Left ventricle myocardium superior (tissue), 1 donor: ENCODE measurements at places on chromosomes 2 and 18. TPM values are rescaled to one million over a fixed set of nuclear protein-coding genes. Genes with fewer than 3 reads are reported as not detected.

- no peak for DNase-seq
These were observed 37.8 kb downstream of the FAM168B start for GRCh38 chr2:131055169-131056065.

The ASXL2 gene
- total RNA-seq, result 26.1 TPM

DNA sequence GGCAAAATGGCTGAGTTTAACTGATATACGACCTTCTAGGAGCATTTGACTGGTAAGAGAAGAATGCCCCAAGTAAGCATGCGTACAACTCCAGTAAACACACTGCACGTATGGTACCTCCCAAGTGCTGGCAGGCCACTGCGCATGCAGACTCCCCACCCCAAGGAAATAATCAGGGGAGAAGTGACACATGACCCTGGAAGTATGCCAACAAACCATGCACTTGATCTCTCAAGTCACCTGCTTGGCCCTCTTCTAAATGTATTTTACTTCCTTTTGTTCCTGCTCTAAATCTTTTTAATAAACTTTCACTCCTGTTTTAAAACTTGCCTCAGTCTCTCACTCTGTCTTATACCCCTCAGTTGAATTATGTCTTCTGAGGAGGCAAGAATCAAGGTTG lies 129.8 kb upstream of the COL5A2 start:
- DNase-seq, result no peak

The MYOM1 gene
- total RNA-seq, result 724 TPM

DNA sequence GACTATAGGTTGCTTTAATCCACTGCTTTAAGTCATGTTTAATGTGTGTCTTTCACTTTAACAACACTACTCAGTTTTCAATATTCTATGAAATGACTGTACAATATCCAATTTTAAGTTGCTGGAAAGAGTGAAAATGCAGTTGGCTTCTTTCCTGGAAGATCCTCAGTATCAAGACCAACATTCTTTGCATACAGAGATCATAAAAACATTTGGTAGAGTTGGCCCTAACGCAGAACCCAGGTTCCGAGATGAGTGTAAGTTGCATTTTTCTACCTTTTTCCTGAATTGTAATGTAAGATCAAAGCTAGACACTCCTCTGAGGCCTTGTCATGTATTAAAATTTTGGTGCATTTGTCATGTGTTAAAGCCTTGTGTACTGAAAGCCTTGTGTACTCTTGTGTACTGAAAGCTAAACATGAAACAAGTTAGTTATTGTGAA lies 42.9 kb upstream of the TNFRSF11A start:
- DNase-seq, result no peak

The HES6 gene
- total RNA-seq, result 2.7 TPM

DNA sequence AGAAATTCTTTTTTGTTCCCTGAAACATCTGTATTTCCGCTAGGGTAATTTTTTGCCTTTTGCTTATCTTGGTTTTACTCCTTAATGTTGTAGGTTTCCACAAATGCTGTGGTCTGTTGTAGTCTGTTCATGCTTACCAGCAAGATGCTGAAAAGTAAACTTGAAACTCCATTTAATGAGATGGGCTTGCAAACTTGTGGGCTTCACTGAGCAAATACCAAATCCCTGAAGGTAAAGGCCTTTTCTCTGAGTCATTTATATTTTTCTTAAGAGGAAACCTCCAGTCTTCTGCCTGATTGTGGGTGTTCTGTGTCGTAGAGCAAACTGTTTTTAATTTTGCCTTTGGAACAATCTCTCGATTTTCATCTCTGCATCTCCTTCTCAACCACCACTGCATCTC lies 9.3 kb downstream of the SP140 start:
- no peak for DNase-seq

DNA sequence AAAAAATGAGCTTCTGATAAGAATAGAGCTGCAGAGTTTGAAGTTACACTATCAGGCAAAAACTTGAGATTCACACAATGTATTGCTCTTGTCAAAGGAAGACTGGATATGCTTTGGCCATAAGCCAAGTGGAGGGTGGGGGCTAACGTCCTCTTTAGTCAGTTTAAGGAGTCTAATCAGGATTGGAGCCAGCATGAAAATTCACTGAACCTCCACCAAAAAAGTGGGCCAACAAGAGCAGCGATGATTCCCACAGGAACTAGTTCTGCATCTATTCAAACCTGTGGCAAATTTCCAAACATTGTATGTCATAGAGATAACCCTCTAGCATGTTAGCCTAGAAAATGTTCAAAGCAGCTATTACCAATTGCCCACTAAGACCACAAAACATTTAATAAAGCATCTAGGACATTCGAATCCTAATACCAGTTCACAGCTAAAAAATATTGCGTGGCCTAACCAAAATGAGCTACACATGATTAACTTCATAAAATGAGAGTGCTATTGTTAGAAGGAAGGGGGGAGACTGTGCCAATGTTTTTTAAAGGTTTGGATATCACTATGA lies 43.5 kb upstream of the TMEM247 start:
- no peak for DNase-seq

The HOXD4 gene
- 0.22 TPM for total RNA-seq

DNA sequence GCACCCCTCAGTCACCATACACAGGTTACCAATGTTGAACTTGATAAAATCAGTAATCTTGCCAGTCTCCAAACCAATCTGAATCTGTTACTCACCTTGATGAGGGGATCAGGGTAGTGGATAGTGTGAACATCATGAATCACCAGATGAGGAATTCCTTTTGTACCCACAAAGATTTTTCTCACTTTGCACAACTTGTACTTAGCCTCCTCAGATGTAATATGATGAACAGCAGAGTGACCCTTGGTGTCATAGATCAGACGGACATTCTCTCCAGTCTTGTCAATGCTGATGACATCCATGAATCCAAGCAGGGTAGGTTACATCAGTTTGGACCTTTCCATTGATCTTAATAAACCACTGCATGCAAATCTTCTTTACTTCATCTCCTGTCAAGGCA lies 54.7 kb downstream of the MDH1 start:
- no peak for DNase-seq

DNA sequence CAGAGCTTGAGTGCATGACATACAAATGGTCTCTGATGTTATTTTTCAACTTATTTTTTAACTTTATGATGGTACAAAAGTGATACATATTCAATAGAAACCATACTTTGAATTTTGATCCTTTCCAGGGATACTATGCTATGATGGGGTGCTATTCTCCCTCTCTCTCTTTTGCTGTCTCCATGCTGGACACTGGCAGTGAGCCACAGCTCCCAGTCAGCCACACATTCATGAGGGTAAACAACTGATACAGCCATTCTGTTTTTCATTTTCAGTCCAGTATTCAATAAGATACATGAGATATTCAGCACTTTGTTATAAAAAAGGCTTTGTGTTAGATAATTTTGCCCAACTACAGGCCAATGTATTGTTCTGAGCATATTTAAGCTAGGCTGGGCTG lies 859.3 kb upstream of the KLHL29 start:
- DNase-seq, result no peak

DNA sequence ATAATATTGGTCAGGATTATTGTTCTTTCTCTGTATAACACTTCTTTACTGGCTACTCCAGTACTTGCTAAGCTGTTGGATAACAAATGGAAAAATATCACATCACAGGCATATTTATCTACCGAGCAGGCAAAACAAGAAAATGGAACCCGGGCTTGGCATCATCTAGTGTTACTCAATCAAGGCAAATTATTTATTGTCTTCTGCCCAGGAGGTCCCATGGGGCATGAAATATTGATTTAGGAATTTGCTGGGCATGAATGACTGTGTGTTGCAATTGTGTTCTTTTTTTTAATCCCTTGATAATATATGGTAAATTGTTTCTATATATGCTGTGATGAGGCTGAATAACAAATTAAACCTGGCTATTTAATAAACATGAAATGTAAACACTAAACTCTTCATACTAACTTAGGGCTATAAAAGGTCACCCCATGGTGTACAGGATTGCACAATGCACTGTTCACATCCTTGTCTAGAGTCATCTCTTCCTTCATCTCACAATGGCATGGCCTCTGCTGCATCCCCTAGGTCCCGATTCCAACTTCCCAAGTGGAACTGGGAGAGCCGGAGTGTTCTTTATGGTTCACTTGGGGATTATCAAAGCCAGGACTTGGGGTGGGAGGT lies 2.2 kb upstream of the PARD3B start:
- DNase-seq, result no peak
